ENCODE measurements at places on chromosomes 7 and 10. TPM values are rescaled to one million over a fixed set of nuclear protein-coding genes. Genes with fewer than 3 reads are reported as not detected.

The PNLIPRP1 gene
- 1.6 TPM for total RNA-seq

The C7orf33 gene
- not detected for total RNA-seq

The UBE2D1 gene
- 15.5 TPM for total RNA-seq

The KCND2 gene
- total RNA-seq: 0.05 TPM

DNA sequence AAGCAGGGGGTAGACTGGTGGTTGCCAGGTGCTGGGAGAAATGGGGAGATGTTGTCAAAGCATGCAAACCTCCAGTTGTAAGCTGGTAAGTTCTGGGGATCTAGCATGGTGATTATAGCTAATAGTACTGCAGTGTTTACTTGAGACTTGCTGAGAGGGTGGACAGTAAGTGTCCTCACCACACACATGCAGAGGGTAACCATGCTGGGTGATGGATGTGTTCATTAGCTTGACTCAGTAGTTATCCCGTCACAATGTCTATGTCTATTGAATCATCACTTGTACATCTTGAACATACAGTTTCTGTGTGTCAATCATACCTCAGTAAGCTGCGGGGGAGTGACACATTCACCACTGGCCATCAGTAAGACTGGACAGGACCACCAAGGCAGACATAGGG lies 42.1 kb downstream of the GSDME start:
- no peak for DNase-seq
- H3K36me3 ChIP-seq: no peaks in the 10 kb centered on the region
- no peaks in the 10 kb centered on the region for H3K27me3 ChIP-seq
- no peak overlapping the region for H3K4me3 ChIP-seq
- no peak overlapping the region for H3K27ac ChIP-seq

GRCh38 chr10:15168291-15168785 lies at the start of gene NMT2:
Gene NMT2 (minus strand): TSS chr10:15168693. CDS start chr10:15168612, 81 bp downstream.
- peaks cover 19% of the 10 kb centered on the region for H3K4me1 ChIP-seq
- H3K36me3 ChIP-seq: no peaks in the 10 kb centered on the region
- H3K4me3 ChIP-seq: peak within 1 kb of the TSS; percentile 74
- H3K27me3 ChIP-seq: no peaks in the 10 kb centered on the region
- peak within 1 kb of the TSS; percentile 80 for H3K27ac ChIP-seq

GRCh38 chr7:29290829-29291228 lies 96.3 kb downstream of the CHN2 start:
- H3K36me3 ChIP-seq: no peaks in the 10 kb centered on the region
- H3K4me1 ChIP-seq: peaks cover 13% of the 10 kb centered on the region
- no peak for DNase-seq
- H3K4me3 ChIP-seq: no peak overlapping the region
- H3K27me3 ChIP-seq: no peaks in the 10 kb centered on the region

GRCh38 chr7:13333371-13333770 lies 645.9 kb downstream of the ARL4A start:
- DNase-seq: no peak
- no peaks in the 10 kb centered on the region for H3K27me3 ChIP-seq

DNA sequence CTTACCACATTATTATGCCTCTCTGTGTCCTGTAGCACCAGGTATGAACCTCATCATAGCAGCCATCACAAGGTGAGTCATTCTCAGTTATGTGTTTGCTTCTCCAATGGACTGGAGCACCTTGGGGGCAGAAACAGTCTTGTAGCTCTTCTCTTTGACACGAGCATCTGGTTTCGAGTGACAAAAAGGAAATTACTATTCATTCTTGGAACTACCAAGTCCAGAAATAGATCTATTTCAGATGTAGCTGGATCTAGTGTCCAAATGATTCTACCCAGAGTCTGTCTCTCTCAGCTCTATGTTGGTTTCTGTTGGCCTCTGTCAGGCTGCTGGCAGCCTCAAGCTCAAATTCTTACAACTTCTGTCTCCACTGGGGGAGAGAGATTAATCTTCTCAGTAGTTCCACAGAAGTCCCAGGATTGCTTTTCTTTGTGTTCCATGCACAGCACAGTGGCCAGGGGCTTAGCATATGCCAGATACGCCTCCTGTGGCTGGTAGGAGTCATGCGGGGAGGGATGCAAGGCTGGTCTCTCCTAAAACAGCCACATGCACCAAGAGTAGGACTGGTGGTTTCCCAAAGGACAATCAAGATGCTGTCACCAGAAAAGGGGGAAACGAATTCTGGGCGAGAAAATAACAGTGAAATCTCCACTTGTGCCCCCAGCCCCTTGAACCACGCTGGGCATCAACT lies 37.2 kb upstream of the PAPSS2 start:
- no peak overlapping the region for H3K27ac ChIP-seq
- DNase-seq: no peak
- H3K4me1 ChIP-seq: no peaks in the 10 kb centered on the region
- H3K27me3 ChIP-seq: no peaks in the 10 kb centered on the region
- H3K4me3 ChIP-seq: no peak overlapping the region
- no peaks in the 10 kb centered on the region for H3K36me3 ChIP-seq

DNA sequence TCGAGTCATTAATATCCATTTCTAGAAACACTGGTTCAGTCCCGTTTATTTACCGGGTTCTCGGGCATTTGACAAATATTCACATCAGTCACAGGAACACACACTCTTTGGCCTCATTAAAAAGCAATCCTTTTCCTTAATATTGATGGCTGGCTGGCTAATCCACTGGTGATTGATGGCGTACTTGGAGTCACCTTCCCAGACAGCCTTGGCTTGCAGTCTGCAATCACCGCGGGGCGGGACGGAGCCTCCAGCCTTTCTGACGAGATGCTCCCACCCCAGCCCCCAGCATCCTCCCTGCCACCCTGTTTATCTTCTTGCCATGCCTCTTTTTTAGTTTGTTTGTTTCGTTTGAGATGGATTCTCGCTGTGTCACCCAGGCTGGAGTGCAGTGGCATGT lies 36.6 kb downstream of the SRRM3 start:
- H3K27me3 ChIP-seq: no peaks in the 10 kb centered on the region
- H3K4me1 ChIP-seq: 0 out of 2 replicates have a peak, but pooled peaks cover 3% of the 10 kb centered on the region
- no peak for DNase-seq
- H3K27ac ChIP-seq: no peak overlapping the region

DNA sequence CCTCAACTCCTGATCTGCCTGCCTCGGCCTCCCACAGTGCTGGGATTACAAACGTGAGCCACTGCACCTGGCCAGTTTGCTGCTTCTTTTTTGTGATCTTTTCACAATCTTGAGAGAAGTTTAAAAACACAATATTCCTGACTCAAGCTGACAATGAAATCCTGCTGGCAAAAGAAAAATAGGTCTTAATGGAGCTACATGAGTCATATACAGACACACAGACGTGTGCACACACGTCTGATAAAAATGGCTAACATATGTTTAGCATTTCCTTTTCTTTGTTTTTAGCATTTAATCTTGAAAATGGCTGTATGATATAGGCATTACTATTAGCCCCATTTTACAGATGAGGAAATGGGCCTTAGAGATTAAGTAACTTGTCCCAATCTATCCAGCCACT lies 29.4 kb upstream of the RAB18 start:
- H3K4me3 ChIP-seq: no peak overlapping the region
- H3K27ac ChIP-seq: no peak overlapping the region
- no peaks in the 10 kb centered on the region for H3K4me1 ChIP-seq
- no peaks in the 10 kb centered on the region for H3K27me3 ChIP-seq
- H3K36me3 ChIP-seq: no peaks in the 10 kb centered on the region

DNA sequence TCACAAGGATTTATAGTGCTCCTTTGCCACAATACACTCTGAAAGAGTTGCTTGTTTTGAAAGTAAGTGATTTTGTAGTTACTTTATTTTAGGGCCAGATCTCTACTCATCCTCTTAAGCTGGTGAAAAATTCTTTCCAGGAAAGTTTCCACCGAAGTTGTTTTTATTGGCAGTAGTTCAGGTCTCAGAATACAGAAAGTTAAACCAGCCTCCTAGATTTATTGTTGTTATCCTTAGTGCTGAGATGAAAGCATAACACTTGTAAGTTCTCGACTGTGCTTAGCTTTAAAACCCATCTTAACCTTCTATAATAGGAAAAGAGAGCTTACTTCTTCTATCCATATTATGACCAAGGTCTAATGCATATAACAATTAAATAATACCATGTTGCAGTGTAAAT lies 5.5 kb downstream of the AP3M1 start:
- H3K36me3 ChIP-seq: no peaks in the 10 kb centered on the region
- no peaks in the 10 kb centered on the region for H3K27me3 ChIP-seq
- DNase-seq: no peak
- no peak overlapping the region for H3K4me3 ChIP-seq
- no peak overlapping the region for H3K27ac ChIP-seq

- peaks cover 23% of the 10 kb centered on the region for H3K27me3 ChIP-seq
- no peak for DNase-seq
- H3K27ac ChIP-seq: no peak overlapping the region
- H3K36me3 ChIP-seq: no peaks in the 10 kb centered on the region
- H3K4me3 ChIP-seq: no peak overlapping the region
These were observed 103.1 kb upstream of the PCBD1 start for GRCh38 chr10:70991140-70992124.

DNA sequence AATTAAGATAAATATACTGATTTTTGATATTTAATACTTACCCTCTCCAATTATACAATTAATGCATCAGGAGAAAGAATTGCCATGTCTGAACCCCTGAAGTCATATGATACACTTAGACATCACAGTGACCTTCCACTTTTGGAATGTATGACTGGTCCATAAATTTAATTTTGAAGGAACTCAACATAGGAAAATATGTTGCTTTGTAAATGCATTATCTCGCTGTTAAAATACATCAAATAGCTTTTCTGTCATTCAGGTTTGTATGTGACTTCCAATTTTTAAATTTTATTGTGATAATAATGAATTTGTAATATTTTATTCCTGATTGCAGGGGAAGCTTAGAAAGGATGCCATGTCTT lies 631.9 kb upstream of the ANKRD30A start:
- no peaks in the 10 kb centered on the region for H3K4me1 ChIP-seq
- DNase-seq: no peak
- H3K27me3 ChIP-seq: no peaks in the 10 kb centered on the region
- H3K4me3 ChIP-seq: no peak overlapping the region
